ENCODE measurements at places on chromosomes 16 and 17.

DNA sequence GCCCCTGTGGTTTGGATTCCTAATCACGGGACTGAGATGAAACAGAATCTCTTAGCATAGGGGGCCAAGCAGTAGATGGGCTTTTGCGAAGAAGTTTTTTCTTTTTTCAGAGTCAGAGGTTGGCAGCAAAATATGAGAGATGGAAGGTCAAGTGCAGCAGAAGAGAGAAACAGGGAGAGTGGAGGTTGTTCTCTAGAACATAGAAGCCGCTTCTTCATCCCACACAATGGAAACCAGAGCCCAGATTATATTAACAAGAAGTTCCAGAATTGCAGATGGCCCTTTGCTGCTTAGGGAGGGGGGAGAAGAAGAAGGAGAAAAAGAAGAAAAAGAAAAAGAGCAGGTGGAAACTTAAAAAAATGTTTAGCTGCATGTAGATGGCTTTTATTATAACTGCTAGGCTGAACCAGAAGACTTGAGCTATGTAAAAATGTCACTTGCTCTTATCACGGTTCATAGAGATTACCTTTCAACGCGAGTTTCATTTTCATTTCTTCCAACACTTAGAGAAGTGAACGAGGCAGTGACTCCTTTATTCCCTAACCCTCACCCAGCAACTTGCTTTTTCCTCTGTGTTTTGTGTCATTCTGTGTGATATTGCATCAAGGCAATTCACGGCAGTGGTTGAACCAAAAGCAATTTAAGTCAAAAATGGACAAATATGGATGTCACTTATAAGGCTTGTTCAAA is 737.5 kb downstream of the WWOX start:
- no peak for DNase-seq

DNA sequence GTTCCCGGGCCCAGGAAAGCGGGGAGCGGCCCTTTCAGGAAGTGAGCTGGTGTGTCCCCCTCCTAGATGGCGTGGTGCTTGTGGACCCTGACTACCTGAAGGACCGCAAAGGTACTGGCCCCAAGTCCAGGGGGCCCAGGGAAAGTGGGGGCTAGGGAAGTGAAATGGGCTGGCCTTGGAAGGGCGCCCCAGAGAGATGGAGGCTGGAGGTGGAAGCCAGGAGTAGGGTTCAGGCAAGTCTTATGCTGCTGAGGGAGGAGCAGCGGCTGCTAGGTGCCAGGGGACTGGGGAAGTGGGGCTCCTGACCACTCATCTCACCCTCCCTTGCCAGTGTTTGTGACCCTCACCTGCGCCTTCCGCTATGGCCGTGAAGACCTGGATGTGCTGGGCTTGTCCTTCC is 5.6 kb downstream of the ARRB2 start:
- no peak for DNase-seq

DNA sequence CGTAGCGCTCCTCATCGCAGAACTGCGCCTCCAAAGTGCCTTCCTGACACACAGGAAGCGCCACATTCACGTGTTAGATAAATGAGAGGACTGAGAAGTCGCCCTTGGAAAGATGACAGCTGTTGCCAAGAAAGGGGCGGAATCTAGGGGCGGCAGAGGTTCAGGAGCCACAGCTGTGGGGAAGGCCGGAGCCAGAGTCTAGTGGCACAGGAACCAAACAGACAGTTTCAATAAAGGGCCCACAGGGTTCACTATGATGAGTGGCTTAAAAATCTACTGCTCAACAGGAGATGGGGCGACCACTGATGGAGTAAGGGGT is 4.7 kb downstream of the FLCN start:
- DNase-seq = no peak

- DNase-seq = no peak
These were observed 226.2 kb downstream of the CCDC182 start for GRCh38 chr17:57518587-57519581.

DNA sequence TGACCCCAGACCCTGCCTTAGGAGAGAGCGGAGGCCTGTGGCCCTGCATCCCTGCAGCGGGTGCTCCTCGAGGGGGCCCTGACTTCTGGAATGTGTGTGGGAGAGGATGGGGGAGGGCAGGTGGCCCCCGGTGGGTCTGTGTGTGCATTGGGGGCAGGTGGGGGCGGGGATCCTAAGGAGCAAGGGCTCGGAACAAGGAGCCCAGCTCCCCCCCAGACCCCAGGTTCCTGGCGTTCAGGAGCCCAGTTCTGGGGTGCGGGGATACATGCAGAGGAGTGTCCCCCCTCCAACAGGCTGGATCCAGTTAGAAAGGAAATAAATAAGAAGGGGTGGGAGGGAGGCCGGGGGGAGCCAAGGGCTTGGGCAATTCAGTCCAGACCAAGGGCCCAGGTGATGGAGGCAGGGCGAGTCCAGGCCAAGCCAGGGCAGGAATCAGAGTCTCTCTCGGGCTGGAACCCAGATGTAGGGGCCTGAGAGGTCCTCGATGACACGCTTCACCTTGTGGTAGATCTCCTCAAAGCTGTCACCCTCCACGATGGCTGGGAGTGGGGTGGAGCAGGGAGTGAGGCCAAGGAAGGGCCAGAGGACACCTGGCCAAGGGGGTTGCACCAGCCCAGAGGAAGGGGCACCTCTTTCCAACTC is 11.2 kb upstream of the ASGR1 start:
- DNase-seq = no peak

- DNase-seq = no peak
These were observed 32.4 kb upstream of the IRX3 start for GRCh38 chr16:54318941-54319340.

All from NK-92 treated with Interleukin-12 subunit alpha and Interleukin-12 subunit beta, amount 100 ng/mL, for 24 hours (cell line).